ENCODE measurements at places on chromosomes 7 and 10. TPM values are rescaled to one million over a fixed set of nuclear protein-coding genes. Genes with fewer than 3 reads are reported as not detected.

The BICC1 gene
- total RNA-seq: 19.6 TPM

The MSMB gene
- total RNA-seq: not detected

The CYP26C1 gene
- total RNA-seq: not detected

The TMEM139 gene
- total RNA-seq: 1.6 TPM

The ZFAND2A gene
- total RNA-seq: 53.8 TPM

The TASOR2 gene
- 38.5 TPM for total RNA-seq

The BMPR1A gene
- 18.3 TPM for total RNA-seq

The GNAI1 gene
- 32.4 TPM for total RNA-seq

The SPOCK2 gene
- 0.45 TPM for total RNA-seq

The EGFR gene
- 120 TPM for total RNA-seq

The MSS51 gene
- total RNA-seq: 0.36 TPM

The PSD gene
- 0.20 TPM for total RNA-seq

Data from A549 treated with Mapracorat at 1 μM for 4 hours (cell line).